ENCODE measurements at places on chromosomes 2 and 18.
A peak's percentile ranks its signal among the peaks of the same experiment; 100 is the strongest.

GRCh38 chr2:65789923-65790675, 357.7 kb upstream of the SPRED2 start:
- no peak for DNase-seq

- DNase-seq = peak; percentile 64
Measured at GRCh38 chr2:223846515-223846914, 9.1 kb upstream of the AP1S3 start.

DNA sequence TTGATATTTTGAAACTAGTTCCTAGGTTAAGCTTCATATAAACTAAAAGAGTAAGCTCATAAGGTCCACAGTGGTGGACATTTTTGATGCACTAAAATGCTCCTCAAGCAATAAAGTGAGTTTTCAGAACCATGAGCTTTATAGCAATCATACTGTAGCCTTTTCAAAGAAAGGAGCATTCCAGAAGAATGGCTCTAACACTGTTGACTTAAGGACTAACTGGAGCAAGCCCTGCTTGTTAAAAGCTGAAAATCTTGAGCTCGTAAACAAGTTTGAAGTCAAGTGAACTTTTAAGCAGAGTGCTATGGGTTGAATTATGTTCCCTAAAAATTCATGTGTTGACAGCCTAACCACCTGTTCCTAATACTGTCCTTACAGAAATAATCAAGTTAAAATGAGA, 38.0 kb downstream of the KYNU start:
- DNase-seq = no peak

GRCh38 chr2:221212105-221212504, 360.0 kb downstream of the EPHA4 start:
- DNase-seq = no peak

DNA sequence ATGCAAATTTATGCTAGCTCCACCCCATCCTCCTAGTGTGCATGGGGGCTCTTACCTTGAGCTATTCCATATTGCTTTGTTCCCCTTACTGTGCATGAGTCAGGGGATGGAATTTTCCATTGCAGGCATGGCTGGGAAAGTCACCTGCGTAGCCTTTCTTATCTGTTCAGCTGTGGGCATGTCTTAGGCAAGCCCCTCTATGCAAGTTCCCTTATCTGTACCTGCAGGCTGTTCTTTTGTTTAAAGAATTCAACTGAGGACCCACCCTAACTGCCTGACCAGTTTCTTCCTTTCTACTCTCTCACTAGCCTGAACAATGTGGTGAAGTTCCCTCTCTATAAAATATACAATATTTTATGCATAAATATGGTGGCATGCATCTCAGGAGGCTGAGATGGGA, 54.2 kb upstream of the CDCA7 start:
- DNase-seq = no peak

DNA sequence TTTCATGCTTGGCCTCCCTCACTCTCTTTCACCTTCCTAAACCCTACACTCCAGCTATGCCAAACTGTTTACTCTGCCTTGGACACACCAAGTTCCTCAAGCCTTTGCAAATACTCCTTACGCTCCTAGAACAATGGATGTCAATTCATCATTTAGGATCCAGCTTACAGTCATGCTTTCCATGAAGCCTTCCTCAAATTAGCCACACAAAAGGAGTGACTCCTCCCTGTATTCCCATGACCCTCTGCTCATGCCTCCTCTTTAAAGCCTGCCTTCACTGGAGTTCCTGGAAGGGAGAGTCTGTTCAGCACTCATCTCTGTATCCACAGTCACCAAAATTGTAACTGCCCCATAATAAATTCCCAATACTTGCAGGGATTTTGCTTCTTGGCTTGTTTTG, 721 bp upstream of the EHD3 start:
- DNase-seq = peak; percentile 20

DNA sequence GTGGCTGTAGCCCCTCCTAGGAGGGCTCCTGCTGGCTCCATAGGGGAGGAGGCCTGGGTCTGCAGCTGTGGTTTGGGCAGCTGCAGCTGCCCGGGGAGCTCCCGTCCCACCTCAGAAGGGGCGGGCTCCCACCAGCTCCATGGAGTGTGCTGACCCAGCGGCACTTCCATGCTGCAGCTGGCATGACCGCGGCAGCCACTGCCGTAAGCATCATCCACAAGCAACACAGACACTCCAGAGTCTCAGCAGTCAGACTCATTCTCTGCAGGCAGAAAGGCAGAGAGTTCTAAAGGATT, 660.1 kb upstream of the RAB6C start:
- no peak for DNase-seq

DNA sequence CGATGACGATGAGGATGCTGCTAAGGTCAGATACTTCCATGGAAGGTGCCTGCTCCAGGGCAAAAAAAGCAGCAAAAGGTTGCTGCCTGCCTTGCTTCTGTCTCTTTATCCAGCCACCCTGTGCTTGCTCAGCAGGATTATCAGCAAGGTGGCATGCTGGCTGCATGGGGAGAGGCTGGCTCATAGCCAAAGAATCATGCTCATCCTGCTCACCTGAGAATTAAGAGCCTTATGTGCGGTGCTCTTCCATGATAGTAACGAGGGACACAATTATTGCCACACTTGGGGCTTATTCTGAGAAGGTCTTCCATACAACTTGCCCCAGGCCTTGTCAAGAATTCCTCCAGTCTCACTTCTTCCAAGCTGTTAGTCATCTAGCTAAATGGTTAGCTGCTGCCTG, 60.4 kb upstream of the SEC11C start:
- DNase-seq = no peak

DNA sequence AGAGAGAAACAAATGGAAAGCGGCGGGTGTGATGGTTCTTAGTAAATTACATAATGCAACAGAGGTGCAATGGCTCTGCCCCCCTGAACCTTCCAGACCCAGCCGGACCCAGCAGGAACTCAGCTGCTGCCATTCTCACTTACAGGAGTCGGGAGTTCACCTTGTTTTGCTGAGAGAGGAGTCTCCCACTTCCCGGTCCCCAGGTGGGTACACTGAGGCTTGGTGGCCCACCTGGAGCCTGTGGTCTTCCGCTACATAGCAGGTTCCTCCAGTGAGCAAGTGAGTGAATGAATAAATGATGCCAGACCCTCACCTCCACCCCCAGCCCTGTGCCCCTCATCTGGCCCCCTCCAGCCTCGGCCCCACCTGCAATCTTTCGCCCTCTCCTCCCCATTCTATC, 11.2 kb downstream of the BIN1 start:
- no peak for DNase-seq

DNA sequence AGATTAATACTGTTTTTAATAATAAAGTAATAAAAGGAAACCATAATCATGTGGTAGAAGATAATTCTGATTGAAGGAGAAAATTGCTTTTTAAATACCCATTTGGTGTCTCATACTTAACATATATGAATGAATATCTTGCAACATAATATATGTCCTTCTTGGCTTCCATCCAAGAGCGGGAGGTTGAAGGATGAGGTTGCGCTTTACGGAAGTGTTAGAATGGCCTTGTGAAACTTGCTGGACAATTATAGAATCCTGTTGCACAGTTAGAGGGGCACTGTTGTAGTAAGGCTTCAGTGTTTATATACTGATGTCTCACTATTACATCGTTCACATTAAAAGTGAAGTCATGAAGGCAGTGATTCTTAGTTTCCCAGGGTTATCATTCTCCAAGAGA, 9.4 kb downstream of the INSIG2 start:
- DNase-seq = no peak

GRCh38 chr18:78889250-78889649, 90.4 kb upstream of the SALL3 start:
- DNase-seq = no peak

DNA sequence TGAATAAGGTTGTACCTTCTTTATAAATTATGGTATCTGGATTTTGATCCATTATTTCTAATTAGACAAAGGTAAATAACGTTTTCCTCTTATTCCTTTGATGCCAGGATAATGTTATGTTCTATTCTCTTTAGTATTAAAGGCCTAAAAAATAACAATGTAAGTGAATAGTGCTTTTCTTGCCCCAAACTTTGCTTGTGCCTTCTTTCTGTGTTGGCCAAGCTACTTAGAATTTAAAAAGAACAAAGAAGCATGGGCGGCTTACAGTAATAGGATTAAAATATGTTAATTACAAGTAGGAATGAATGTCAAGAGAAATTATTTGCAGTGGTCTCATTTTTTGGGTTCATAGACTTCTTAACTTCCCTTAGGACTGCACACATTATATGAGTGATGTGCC, 105.0 kb upstream of the FSIP2 start:
- DNase-seq = no peak
